ENCODE measurements at places on chromosomes 7 and 10.

GRCh38 chr7:157718303-157719007 is 381.7 kb downstream of the DNAJB6 start:
- DNase-seq, result no peak

- no peak for DNase-seq
Measured at GRCh38 chr7:156927571-156928405, 21.7 kb upstream of the NOM1 start.

- no peak for DNase-seq
Measured at GRCh38 chr10:75617485-75618155, 186.2 kb downstream of the LRMDA start.

- no peak for DNase-seq
Measured at GRCh38 chr10:98013122-98013521, 17.3 kb downstream of the CRTAC1 start.

GRCh38 chr10:82660205-82660604 is 785.2 kb downstream of the NRG3 start:
- DNase-seq, result no peak

GRCh38 chr7:87151729-87152111 is 533 bp upstream of the DMTF1 start:
- DNase-seq, result no peak

DNA sequence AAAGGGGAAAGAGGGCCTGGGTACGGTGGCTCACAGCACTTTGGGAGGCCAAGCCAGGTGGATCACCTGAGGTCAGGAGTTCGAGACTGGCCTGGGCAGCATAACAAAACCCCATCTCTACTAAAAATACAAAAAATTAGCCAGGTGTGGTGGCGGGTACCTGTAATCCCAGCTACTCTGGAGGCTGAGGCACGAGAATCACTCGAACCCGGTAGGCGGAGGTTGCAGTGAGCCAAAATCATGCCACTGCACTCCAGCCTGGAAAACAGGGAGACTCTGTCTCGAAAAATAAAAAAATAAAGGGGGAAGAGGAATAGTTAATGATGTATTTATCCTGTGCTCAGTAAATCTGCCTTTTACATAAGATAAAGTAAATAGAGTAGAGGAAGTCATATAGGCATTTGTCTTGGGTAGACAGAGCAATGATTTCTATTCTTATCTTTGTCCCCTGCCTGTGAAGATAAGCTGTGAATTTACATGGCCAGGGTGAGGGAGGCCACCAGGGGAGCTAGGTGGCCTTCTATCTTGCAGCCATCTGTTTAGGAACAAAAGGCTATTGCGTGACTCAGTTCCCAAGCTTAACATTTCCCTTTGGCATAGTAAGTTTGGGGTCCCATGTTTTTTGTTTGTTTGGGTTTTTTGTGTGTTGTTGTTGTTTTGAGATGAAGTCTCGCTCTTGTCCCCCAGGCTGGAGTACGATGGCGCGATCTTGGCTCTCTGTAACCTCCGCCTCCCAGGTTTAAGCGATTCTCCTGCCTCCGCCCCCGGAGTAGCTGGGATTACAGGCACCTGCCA is 73.2 kb upstream of the GTF2I start:
- DNase-seq, result no peak

- no peak for DNase-seq
Measured at GRCh38 chr10:17475661-17476060, 21.3 kb upstream of the ST8SIA6 start.

DNA sequence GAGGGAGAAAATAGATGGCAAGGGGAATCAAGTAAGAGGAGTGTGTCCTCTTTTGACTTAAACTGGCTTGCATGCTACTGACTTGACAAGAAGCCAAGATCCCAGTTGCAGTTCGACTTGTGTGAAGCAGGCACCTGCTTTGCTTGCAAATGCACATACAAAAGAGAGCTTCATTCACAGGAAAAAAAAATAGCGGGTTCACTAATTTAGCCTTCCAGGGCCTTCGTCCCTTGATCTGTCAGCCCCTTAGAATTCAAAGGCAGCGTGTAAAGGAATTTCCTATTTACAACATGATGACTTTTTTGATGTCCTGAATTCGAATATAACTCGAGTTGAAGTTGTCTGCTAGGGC is 192.1 kb downstream of the CELF2 start:
- no peak for DNase-seq

GRCh38 chr7:156676263-156676662 is 35.7 kb downstream of the RNF32 start:
- DNase-seq, result no peak

DNA sequence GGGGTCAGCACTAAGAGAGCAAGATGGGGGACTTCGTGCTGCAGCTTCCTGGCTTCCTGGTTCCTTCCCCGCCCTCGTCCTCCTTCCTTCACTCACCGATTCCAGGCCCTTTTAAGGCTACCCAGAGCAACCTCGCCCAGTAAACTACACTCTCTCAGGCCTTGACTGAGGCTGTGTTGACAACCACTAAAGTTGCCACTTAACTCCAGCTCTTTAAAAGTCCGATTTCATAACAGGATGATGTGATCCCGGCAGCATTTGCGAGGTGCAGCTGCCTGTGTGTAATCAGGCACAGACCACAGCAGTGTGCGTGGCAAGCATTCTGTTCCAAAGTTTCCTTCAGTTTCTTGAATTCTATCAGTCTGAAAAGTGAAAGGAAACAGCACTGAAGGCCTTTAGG is 110.6 kb downstream of the RAB11FIP2 start:
- no peak for DNase-seq

DNA sequence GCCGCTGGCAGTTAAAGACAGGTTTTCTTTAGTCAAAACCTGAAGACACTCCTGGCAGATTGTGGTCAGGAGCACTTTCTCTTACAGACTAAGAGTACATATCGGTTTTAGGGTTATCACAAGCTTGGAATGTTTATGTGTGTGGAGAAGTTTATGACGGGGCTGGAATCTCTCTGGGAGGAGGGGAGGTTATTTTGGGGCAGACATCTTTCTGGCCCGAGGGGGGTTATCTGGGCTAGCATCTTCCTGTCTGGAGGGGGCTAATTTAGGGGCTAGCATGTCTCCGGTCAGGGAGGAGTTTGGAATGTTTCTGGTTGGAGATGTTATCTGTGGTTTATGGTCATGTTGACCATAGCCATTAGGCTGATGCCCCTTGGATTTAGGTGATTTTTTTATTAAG is 141.2 kb upstream of the KIF5B start:
- DNase-seq, result no peak

GRCh38 chr10:12103802-12104201 is 25.7 kb upstream of the SEC61A2 start:
- no peak for DNase-seq

DNA sequence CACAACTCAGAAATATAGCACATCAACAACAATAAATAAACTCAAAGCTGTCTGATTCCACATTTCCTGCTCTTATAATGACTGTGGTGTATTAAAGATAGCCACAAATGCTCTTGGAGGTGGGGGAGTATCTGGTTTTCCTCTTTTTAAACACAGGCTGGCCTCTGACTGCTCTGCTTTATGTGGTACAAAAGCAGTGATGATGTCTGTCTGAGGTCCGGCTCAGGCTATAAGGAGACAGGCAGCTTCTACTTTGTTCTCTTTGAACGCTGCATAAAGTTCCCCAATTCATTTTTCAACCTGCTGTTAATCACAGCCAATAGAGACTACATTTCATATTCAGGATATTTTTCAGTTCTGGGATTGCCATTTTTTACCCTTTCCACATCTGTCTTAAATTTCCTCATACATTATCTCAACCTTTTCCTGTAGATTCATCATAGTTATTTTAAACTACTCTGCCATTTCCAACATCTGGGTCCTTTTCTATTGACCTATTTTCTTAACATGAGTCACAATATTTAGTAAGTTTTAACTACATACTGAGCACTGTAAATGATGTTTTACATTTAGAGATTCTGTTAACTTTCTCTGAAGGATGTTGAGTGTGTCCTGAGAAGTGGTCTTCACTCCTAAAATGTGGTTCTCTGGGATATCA is 64.9 kb downstream of the CRPPA start:
- DNase-seq, result no peak

- no peak for DNase-seq
Measured at GRCh38 chr10:100022403-100022802, 12.7 kb upstream of the DNMBP start.

GRCh38 chr7:140541513-140542227 is 62.4 kb upstream of the MKRN1 start:
- no peak for DNase-seq

- DNase-seq, result no peak
Measured at GRCh38 chr10:63481815-63482421, 16.1 kb upstream of the JMJD1C start.

GRCh38 chr10:47257396-47258120 is 42.4 kb upstream of the GDF10 start:
- DNase-seq, result no peak

- DNase-seq, result no peak
Measured at GRCh38 chr7:1610678-1611302, 41.0 kb upstream of the PSMG3 start.

DNA sequence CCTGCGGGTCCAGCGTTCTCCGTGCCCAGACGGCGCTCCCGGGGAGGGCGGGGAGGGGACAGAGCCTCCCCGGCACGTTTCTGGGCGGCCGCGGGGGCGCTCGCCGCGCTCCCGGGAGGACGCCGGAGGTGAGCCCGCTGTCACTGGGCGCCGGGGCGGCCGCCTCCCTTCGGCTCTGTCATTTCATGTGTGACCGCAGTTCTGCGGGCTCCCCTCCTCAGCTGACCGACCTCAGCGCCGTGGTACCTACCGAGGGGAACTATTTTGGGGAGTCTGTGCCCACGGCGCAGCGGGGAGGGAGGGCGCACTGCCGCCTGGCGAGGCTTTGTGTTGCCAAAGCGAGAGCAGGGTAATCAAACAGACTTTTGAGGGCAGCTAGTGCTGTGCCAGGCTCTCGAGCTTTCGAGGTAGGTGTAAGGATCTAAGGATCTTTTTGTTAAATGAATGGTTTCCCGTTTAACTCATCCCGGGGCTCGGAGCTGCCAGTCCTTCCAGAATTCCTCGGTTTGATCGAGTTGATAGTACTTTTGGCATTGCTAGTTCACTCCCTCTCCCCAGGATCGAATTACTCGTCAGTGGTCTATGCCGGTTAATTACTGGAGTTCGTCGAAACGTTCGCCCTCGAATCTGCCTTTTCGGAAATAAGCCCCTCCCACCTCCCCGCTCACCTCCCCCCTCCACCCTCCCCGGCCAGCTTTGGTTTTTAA is 1.9 kb downstream of the ARID5B start:
- peak; percentile 43 for DNase-seq

GRCh38 chr10:56507033-56507432 is 146.0 kb upstream of the ZWINT start:
- no peak for DNase-seq

GRCh38 chr10:106897719-106898118 is 266.8 kb downstream of the SORCS1 start:
- DNase-seq, result no peak

GRCh38 chr10:82288461-82288881 is 413.5 kb downstream of the NRG3 start:
- no peak for DNase-seq

All from activated gamma-delta T cell treated with anti-CD3 and anti-CD28 coated beads, Interleukin-2, amount 50 U/mL, for 16 hours (primary cell).